ENCODE measurements at places on chromosomes 11 and 22.

DNA sequence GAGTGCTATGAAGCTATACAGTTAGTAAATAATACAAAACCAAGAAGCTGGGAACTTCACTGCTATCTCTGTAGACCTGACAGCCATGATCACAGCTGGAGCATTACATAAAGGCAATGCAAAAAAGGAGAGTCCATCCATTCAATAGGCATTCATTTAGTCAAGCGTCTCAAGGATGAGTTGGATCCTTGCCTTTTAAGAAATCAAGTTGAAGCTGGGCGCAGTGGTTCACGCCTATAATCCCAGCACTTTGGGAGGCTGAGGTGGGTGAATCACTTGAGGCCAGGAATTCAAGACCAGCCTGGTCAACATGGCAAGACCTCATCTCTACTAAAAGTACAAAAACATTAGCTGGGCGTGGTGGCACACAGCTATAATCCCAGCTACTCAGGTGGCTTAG, 48.1 kb upstream of the ALKBH3 start:
- DNase-seq, result no peak

GRCh38 chr11:72471005-72471898, 36.9 kb upstream of the CLPB start:
- DNase-seq, result peak; percentile 34

DNA sequence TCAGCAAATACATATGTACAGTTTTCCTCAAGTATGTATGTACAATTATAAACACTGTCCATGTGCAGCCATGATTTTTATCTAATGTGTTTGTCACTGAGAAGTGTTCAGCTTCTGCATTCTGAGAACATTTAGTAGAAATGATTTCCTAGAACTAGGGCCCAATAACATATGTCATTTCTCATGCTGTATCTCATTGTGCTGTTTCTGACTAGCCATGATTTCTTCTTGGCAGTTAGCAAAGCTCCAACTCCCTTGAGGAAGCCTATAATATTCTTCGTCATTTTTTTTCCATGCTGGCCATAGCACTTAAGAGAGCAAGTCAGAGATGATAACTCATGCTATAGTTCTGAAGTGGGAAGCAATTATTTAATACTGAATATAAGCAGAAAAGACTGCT, 187.8 kb downstream of the DDX10 start:
- no peak for DNase-seq

DNA sequence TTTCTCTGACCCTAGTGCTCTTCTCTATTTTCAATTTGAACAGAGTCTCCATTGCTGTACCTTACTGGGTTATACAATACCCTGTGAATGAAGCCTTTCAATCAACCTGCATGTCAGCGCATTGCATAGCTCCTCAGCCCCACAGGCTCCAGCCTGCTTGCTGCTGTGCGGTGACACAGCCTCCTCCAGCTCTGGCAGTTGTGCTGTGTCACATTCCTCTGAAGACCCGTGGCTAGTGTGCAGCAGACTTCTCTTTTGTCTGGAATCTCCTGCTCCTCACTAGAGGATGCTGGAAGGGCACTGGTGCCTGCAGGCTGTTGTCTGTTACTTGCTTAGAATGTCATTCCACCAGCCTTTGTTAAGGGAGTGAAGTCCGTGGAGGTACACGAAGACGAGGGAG, 390.1 kb upstream of the B3GAT1 start:
- DNase-seq, result no peak

GRCh38 chr11:12235947-12236743, 125.8 kb downstream of the MICAL2 start:
- no peak for DNase-seq

Measured in stimulated activated CD4-positive, alpha-beta T cell treated with anti-CD3 and anti-CD28 coated beads, Interleukin-4, amount 100 ng/mL, for 4 hours (primary cell).